Aorta (tissue), 5 donors: ENCODE measurements at places on chromosomes 7 and 10. TPM values are rescaled to one million over a fixed set of nuclear protein-coding genes. Genes with fewer than 3 reads are reported as not detected.
A peak's percentile ranks its signal among the peaks of the same experiment; 100 is the strongest.

DNA sequence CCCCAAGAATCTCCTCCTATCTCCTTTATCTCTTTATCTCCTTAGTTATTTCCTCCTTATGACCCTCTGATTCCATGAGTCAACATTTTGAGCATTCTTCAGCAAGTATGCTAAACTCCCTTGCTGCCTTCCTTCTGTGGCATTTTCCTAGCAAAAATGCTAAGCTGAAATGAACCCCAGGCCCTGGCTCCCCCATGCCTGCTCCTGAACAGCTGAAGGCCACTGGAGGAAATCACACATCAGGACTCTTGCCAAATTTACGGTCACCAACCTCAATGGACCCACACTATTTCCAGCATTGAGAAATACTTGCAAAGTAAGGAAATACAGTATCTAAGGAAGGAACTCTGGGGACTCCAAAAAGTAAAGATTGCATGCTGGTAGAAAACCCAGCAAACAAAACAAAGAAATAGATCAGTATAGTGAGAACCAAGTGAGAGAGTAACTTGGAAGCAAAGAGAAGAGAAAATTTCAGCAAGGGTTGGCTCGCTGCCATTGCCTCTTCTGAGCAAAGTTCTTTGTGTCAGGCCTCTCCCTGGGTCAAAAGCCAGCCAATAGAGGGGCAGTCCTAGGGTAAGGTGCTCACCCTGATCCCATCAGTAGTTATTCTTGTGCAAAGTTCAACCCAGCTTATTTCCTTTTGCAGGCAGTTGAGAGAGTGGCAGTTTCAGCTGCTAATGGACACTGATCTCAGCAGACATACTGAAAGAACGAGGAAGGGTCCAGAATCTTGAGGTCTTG lies 5.1 kb upstream of the PLEKHS1 start:
- no peak for DNase-seq

DNA sequence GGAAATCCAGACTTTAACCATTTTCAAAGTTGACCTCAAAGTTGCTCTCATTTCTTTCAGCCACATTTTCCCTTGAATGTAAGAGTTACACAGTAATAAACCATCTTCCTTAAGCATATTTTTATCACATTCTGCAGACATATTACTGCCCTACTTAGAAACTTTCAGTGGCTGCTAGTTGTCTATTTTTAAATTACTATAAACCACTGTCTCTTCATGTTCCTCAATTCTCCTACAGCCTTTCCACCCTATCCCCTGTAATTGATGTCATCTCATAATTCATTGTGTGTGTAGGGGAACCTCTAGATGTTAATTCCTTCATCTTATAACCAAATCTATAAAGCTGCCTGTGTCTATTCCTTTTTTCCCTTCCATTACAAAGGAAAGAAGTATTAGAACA lies 78.1 kb upstream of the STRIP2 start:
- no peak for DNase-seq

DNA sequence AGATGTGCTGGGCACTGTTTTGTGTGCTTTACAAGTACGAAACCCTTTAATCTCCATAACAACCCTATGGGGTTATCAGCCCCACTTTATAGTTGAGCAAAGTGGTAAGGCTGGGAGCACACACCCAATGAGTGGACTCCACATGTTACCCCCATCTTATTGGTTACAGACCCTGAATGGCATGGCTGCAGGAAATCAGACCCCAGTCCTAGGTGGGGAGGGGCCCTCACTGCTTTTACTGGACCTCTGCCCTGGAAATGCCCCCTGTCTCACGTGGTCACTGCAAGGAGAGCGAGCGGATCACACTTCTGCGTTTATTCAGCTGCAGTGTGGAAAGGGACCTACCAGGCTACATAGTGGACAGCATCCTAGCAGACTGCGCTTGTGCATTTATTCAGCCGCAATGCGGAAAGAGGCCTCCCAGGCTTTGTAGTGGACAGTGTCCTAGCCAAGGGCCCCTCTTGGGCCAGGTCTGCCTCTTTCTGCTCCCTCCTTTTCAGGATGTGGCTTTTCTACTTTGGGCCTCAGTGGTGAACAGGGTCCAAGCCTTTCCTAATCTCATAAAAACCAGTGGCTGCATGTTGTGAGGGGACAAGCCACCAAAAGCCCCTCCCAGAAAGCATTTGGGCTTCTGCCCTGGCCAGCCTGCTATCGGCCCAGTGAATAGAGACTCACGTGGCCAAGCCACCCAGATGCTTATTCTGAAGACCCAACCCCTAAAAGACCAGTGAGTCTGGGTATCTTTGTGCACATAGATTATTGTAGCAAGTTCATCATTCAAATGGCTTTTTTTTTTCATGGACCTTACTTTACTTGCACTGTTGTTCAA lies 405.7 kb upstream of the RNF32 start:
- DNase-seq = peak; percentile 48

DNA sequence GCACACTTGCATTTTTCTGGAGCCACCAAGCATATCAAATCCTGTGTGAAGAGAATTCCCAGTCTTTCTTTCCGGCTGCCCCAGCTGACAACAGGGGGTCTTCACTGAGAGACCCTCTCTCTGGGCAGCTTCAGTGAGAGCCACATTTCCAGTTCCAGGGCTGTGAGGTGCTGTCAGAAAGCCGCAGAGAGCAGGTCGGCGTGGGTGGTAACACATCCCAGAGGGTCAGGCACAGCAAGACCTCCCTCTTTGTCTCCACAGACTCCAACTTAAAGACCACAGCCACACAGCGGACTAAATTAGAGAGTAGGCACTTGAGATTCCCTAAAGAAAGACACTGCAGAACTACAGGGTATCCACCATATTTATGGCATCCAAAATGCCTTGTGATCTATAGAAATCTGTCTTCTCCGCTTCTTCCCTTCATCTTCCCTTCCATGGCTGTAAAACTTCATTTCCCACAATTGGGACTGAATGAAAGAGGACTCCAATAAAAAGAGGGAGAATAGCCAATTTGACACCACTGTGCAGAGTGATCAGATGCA lies 116.0 kb upstream of the C7orf33 start:
- DNase-seq = no peak

DNA sequence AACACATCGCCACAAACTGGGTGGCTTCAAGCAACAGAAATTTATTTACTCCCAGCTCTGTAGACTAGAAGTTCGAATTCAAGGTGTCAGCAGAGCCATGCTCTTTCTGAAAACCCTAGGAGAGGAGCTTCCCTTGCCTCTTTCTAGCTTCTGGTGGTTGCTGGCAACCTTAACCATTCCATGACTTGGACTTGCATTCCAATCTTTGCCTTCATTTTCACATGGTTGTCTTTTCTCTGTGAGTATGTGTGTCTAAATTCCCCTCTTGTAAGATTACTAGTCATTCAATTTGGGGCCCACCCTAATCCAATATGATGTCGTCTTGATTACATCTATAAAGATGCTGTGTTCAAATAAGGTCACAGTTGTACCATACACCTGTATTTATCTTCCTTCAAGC lies 65.9 kb upstream of the PRKG1 start:
- no peak for DNase-seq

DNA sequence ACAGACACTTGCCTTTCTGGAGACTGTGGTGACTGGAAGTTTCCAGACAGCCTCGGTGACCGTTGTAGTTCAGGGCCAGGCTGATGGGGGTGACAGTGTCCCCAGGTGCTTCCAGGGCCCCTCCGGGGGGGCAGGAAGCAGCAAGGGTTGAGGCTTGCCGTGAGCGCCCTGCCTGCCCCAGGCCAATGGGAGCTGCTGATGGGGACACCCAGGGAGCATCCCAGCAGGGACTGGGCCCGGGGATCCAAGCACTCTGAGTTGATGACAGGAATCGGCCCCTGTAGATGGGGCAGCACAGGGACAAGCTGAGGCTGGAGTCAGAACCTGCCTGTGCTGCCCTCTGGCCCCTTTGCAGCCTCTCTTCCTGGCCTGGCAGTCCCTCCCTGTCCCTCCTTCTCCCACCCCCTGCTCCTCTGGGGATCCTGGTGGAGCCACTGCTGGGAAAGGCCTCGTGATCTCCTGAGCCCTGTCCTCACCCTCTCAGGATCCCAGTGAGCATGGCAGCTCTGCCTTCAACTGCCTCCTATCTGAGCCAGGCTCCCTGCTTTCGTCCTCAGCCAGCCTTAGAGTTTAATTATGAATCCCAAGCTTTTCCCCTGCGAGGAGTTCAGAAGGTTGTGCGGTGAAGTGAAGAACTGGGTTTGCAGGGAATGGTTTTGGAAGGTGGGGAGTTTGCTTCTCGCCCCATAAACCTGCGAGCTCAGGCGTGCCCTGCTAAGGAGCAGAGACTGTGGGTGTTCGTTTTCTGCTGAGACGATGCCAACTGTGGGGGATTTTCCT lies 84.7 kb downstream of the ADCY1 start:
- no peak for DNase-seq

CTAGE8 gene
- not detected for polyA plus RNA-seq

LRRC17 gene
- 69.6 TPM for polyA plus RNA-seq

ITGA8 gene
- 149 TPM for polyA plus RNA-seq

SPDYE9 gene
- not detected for polyA plus RNA-seq

ST8SIA6 gene
- not detected for polyA plus RNA-seq
